GM12878 (cell line): ENCODE measurements at places on chromosomes 12 and 14. TPM values are rescaled to one million over a fixed set of nuclear protein-coding genes. Genes with fewer than 3 reads are reported as not detected.

Gene PRH1
- 9.2 and 11.6 TPM in 2 replicates for total RNA-seq

Gene ASPG
- 0.29 TPM in 1 of 2 replicates, not detected in the other for total RNA-seq

Gene KCNK13
- not detected in 2 replicates for total RNA-seq

Gene ERBB3
- total RNA-seq = 0.58 and 0.72 TPM in 2 replicates

Gene SIX1
- not detected in 2 replicates for total RNA-seq

Gene SYNE3
- 40.0 and 44.1 TPM in 2 replicates for total RNA-seq

Gene IQSEC3
- not detected in 2 replicates for total RNA-seq

Gene RNASE1
- 0.40 and 0.72 TPM in 2 replicates for total RNA-seq

Gene KLRD1
- total RNA-seq = 0.21 TPM in 1 of 2 replicates, not detected in the other

Gene CD4
- total RNA-seq = 1.6 and 1.8 TPM in 2 replicates

Gene PTPRB
- total RNA-seq = 0.10 and 0.37 TPM in 2 replicates

Gene C1R
- total RNA-seq = 1.7 and 1.8 TPM in 2 replicates

Gene ST8SIA1
- 0.16 TPM in 1 of 2 replicates, not detected in the other for total RNA-seq

Gene MYBPC1
- not detected in 2 replicates for total RNA-seq

Gene KRT3
- not detected in 2 replicates for total RNA-seq

Gene MMP19
- total RNA-seq = not detected in 2 replicates

Gene GPRC5A
- total RNA-seq = 2.8 and 3.5 TPM in 2 replicates

Gene ERP27
- total RNA-seq = 0.93 and 1.1 TPM in 2 replicates

Gene AQP6
- not detected in 2 replicates for total RNA-seq

Gene YAF2
- 33.3 and 36.6 TPM in 2 replicates for total RNA-seq

Gene RNASE4
- 0.29 and 1.1 TPM in 2 replicates for total RNA-seq

Gene ANKRD33
- not detected in 2 replicates for total RNA-seq

Gene RNASE3
- total RNA-seq = not detected in 2 replicates

Gene KRT85
- total RNA-seq = 0.15 TPM in 1 of 2 replicates, not detected in the other

Gene SCARB1
- total RNA-seq = 102 and 104 TPM in 2 replicates

Gene LIN7A
- total RNA-seq = 0.08 and 0.35 TPM in 2 replicates

Gene FGF6
- not detected in 2 replicates for total RNA-seq

Gene KCNA5
- total RNA-seq = 0.29 and 0.44 TPM in 2 replicates

Gene CCDC175
- not detected in 2 replicates for total RNA-seq

Gene GARIN6
- total RNA-seq = not detected in 2 replicates

Gene EML5
- total RNA-seq = 0.19 and 0.33 TPM in 2 replicates

Gene LYZ
- total RNA-seq = 0.77 and 1.9 TPM in 2 replicates

Gene LRTM2
- not detected in 2 replicates for total RNA-seq

Gene GLIPR1L1
- total RNA-seq = not detected in 2 replicates

Gene HCAR2
- 0.13 and 0.28 TPM in 2 replicates for total RNA-seq

Gene NUAK1
- total RNA-seq = 0.08 and 0.27 TPM in 2 replicates

Gene KLRC2
- total RNA-seq = 0.43 TPM in 1 of 2 replicates, not detected in the other

Gene KSR2
- 0.05 and 0.10 TPM in 2 replicates for total RNA-seq

Gene CCND2
- 248 and 260 TPM in 2 replicates for total RNA-seq

Gene TCL1B
- not detected in 2 replicates for total RNA-seq

Gene PRPF39
- 41.7 and 43.2 TPM in 2 replicates for total RNA-seq

Gene NFATC4
- 13.5 and 19.2 TPM in 2 replicates for total RNA-seq

Gene KRT81
- total RNA-seq = 0.15 and 0.35 TPM in 2 replicates

Gene ESPL1
- 54.4 and 61.9 TPM in 2 replicates for total RNA-seq

Gene LHX5
- not detected in 2 replicates for total RNA-seq

Gene ENDOU
- 0.21 TPM in 1 of 2 replicates, not detected in the other for total RNA-seq

Gene GCH1
- 36.8 and 39.1 TPM in 2 replicates for total RNA-seq

Gene KRT2
- 0.08 TPM in 1 of 2 replicates, not detected in the other for total RNA-seq

Gene NRIP2
- total RNA-seq = not detected in 2 replicates

Gene E2F7
- 26.1 and 29.7 TPM in 2 replicates for total RNA-seq

Gene PLBD1
- total RNA-seq = 0.28 and 0.35 TPM in 2 replicates

Gene RASAL1
- total RNA-seq = not detected in 2 replicates
